ENCODE measurements at places on chromosomes 13 and 19.

- DNase-seq = peak; percentile 74
These were observed 10.3 kb downstream of the PDE4A start for GRCh38 chr19:10430505-10431253.

- peak; percentile 46 for DNase-seq
These were observed 265.9 kb downstream of the MYO16 start for GRCh38 chr13:108895220-108895704.

- DNase-seq = no peak
These were observed 102.0 kb downstream of the CACNA1A start for GRCh38 chr19:13404236-13404635.

DNA sequence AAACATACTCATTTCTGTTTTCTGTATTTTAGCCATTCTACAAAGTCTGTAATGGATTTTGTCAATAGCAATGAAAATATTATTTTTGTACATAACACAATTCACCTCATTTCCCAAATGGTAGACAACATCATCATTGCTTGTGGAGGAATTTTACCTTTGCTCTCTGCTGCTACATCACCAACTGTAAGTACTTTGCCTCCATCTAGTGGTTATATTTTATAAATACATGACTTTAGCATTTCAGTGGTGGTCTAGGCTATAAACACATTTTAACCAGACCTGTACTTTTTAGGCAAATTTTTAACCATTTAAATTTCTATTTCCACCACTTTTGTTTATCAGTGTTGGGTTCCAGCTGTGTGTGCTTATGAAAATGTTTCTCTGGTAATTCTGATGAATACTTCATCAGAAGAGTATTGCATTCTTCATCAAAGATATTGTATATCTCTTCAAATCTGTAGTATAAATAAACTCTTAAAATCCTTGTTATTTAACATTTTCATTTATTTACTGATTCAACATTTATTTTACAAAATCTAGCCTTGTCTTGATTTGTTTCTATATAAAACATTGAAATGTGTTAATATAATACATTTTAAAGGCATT lies 222.4 kb downstream of the NBEA start:
- DNase-seq = peak; percentile 50

GRCh38 chr13:31035185-31035965 lies 102.9 kb downstream of the TEX26 start:
- no peak for DNase-seq

Measured in suppressor macrophage treated with lipopolysaccharide for 1 hour (primary cell).